NCI-H1436 treated with DMSO at 0.1 percent for 48 hours (cell line): ENCODE measurements at places on chromosomes 3 and 15.

- DNase-seq: no peak
Measured at GRCh38 chr3:22308871-22309270, 557.9 kb upstream of the ZNF385D start.

DNA sequence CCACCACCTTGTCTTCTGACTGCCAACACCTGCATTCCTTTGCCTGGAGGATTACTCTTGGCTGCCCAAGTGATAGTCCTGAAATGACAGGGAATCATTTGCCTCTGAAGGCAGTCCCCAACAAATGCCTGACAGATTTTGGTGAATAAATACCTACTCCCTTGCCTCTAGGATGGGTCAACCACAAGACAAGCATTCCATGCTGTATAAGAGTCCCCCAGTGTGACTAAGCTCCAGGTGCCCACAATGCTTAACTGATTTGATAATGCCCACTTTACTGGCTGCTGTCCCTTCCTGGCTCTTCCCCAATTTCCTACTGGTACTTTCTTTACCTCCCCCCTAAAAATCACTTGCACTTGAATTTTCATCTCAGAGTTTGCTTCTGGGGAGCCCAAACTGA is 14.8 kb downstream of the THRB start:
- no peak for DNase-seq

DNA sequence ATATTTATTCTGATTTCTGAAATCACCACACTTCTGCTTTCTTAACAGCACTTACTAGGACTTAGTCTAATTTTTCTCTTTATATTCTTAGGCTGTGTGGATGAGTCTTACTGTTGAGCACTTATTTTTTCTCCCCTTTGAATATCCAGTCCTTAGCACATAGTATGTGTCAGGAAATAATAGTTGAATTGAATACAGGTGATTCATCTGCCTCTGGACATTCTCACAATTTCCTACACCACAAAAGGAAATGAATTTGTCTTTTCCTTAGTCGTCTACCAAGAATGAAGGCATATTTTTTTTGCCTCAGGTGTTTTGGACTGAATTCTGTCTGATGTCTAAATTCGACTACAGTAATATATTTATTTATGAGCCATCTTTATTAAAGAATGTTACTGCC is 204.2 kb downstream of the GHSR start:
- DNase-seq: no peak

DNA sequence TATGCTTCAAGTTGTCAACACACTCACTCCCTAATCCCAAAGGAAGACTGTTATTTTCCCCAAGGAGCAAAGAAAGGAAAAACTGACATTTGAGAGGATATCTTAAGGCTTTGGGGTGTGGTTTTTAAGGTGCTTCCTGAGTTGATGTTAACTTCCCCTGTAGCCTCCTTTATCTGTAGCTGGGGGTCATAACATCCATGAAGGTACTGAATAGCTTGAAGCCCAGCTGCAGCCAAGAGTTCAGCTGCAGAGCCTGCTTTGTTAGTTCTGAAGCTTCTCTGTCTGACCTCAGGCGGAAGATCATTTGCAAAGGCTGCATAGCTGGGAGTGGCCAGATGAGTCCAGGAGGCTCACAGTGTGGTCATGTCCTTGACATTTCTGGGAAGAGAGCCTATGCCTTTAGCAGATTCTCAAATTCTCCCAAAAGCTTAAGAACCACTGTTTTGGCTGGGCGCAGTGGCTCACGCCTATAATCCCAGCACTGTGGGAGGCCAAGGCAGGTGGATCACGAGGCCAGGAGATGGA is 165.4 kb downstream of the SV2B start:
- no peak for DNase-seq

DNA sequence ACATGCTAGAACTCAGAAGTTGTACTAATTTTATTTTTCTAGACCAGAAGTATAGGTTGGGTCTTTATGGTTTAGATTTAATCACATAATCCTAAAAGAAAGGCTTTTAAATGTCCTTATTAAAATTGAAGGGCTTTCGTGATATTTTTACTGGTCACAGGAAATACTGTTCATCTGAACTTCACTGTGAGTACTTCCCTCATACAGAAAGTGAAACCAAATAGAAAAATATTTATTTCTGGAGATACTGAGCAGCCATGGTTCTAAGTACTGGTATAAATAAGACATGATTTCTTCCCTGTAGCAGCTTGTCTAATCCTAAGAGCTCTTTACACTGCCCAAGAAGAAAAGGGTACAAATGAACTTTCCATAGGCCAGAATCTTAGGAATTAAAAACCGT is 2.0 kb downstream of the SNRK start:
- DNase-seq: no peak

DNA sequence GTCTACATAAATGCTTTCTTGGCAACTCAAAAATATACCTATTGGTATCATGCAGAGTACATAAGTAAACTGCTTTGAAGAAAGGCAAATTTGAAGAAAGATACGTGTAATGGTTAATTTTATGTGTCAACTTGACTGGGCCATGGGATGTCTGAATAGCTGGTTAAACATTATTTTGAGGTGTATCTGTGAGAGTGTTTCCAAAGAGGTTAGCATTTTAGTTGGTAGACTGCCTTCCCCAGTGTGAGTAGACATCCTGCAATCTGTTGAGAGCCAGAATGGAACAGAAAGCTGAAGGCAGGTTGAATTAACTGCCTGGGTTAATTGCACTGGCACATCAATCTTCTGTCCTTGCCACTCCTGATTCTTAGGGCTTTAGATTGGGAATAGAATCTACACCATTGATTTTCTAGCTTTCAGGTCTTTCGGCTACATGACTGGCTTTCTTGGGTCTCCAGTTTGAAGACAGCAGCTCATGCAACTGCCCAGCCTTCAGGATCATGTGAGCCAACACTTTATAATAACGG is 98.3 kb downstream of the CMSS1 start:
- no peak for DNase-seq

DNA sequence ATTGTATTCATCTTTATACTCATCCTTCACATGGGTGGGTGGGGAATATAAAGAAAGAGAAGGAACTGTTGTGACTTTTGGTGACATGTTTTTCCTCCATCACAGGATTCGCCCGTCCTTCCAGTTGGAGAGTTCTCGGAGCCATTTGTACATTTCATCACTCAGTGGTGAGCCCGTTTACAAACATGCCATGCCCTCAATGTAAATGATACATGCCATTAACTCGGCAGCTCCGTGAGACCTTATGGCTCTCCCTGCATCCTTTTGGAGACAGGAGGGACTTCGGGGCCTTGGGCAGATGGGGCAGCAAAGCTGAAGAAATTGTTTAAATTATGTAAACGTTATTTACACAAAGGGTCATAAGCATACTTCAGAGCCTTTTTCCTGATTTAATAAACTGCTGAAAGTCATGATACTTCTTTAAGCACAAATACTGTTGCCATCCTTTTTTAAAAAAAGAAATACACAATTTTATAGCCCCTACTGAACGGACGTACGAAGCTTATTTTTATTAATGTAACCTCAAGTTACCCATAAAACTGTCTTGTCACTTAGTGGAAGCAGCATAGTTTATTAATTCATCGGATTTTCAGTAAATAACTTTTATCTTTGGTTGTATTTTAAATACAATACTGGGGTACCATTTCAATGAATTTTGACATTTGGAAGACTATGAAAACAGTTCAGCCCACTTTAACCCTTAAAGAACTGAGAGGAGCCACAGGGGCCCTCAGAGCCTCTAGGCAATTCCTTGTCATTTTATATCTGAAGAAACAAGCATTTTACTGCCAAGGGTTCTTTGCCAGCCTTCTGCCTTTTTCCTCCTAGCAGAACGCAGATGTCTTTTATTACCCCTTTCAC is 55.6 kb upstream of the SKOR1 start:
- no peak for DNase-seq

GRCh38 chr3:37114251-37115145 is 59.9 kb downstream of the LRRFIP2 start:
- no peak for DNase-seq

- DNase-seq: no peak
Measured at GRCh38 chr3:148128136-148128535, 569.6 kb upstream of the AGTR1 start.

GRCh38 chr15:94077938-94078337 is 153.4 kb upstream of the MCTP2 start:
- no peak for DNase-seq

DNA sequence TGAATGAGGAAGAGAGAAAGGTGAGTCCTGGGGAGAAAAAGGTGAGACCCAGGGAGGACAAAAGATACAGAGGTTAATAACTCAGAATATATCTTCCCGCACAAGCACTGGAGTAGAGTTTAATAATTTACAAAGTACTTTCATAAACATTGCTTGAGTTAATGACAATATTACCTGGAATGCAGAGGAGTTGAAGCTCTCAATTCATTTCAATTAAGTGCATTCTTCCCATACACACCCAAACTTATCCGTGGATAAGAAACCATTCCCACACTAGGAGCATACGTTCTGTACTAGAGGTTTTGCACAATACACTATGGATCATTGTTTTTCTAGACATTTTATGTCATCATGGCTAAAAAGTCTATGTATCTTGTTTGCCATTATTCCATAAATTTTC is 23.3 kb upstream of the KNG1 start:
- no peak for DNase-seq

DNA sequence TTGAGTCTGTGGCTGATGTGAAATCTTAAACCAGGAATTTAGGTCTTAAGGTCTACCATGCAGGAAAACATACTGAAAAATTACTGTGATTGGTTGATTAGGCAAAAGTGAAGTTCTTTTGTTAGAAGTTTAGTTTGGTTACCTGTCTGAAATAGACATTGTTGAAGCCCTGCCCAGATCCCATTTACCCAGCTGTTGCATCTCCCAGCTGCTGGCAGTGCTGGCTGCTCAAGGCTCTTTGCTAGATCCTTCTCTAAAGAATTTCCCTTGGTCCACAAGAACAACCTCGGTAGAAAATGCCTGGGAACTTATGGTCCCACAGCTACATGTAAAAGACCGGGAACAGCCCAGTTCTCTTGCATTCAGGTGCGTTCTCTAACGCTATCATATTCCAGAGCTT is 137.3 kb downstream of the EDEM1 start:
- DNase-seq: no peak

DNA sequence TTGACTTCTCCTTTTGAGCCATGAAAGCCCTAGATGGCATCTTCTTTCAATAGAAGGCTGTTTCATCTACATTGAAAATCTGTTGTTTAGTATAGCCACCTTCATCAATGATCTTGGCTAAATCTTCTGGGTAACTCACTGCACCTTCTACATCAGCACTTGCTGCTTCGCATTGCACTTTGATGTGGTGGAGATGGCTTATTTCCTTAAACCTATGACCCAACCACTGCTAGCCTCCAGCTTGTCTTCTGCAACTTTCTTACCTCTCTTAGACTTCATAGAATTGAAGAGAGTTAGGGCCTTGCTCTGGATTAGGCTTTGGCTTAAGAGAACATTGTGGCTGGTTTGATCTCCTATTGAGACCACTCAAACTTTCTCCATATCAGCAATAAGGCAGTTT is 189.8 kb downstream of the PLCL2 start:
- DNase-seq: no peak

- DNase-seq: no peak
Measured at GRCh38 chr3:82087958-82088357, 326.5 kb upstream of the GBE1 start.

GRCh38 chr3:133742351-133743091 is 3.7 kb upstream of the TF start:
- no peak for DNase-seq

GRCh38 chr3:55574671-55575070 is 87.6 kb upstream of the WNT5A start:
- DNase-seq: no peak

GRCh38 chr15:99451484-99451883 is 114.3 kb upstream of the MEF2A start:
- DNase-seq: no peak

- no peak for DNase-seq
Measured at GRCh38 chr3:72977060-72977808, 19.4 kb upstream of the PPP4R2 start.

GRCh38 chr3:175746308-175746707 is 887.2 kb downstream of the NAALADL2 start:
- DNase-seq: no peak

GRCh38 chr3:51971350-51971749 is 2.5 kb downstream of the ABHD14B start:
- DNase-seq: no peak

GRCh38 chr3:117518364-117518763 is 808.8 kb downstream of the TUSC7 start:
- no peak for DNase-seq

DNA sequence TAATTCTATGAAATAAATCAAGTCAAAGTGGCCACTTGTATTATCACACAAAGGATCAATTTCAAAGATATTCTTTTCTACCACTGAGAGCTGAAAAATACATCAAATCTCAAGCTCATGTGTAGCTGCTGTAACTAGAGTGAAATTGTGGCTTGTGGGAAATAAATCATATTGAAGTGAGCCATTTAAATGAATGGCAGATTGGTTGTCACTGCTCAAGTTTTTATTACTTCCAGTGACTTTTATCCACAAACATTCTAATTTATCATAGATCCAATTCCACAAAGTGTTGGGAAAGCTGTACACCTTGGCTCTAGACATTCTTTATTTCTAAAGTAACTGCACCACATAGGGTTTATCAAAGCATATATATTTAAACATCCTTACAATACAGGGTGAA is 285.4 kb downstream of the CNTN3 start:
- DNase-seq: no peak

DNA sequence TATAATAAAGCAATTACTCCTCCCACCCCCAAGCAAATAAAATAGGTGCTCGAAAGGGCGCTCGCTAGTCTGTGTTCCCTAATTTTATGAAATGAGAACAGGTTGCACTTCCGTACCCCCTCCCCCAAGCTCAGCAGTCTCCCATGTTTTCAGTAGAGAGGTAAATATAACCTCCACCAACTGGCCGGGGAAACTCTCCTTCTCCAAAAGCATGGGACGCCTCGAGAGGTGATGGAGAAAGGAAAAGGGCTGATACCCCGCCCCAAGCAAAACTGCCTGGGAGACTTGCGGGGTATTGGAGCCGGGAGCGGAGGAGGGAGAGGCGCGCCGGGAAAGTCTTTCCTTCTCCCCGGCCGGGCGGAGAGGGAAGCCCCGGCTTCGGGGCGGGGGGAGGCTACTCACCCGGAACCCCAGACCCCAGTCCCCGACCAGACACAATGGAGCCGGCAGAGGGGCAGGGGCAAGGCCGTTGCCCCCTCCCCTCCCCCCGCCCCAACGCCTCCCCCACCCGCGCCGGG is 605 bp downstream of the DCUN1D1 start:
- no peak for DNase-seq

GRCh38 chr3:124688581-124689454 is 41.4 kb upstream of the UMPS start:
- no peak for DNase-seq

- DNase-seq: no peak
Measured at GRCh38 chr3:32239307-32240158, 1.1 kb downstream of the CMTM8 start.

GRCh38 chr3:24387000-24387399 is 107.7 kb downstream of the THRB start:
- no peak for DNase-seq

GRCh38 chr15:96011136-96011535 is 319.4 kb upstream of the NR2F2 start:
- no peak for DNase-seq
